Activated CD8-positive, alpha-beta memory T cell treated with anti-CD3 and anti-CD28 coated beads for 48 hours (primary cell): ENCODE measurements at places on chromosomes 2 and 18.

GRCh38 chr2:10830641-10831399 is 18.2 kb upstream of the PDIA6 start:
- DNase-seq, result no peak

- DNase-seq, result no peak
These were observed 458.0 kb downstream of the TGIF1 start for GRCh38 chr18:3907955-3908354.

- no peak for DNase-seq
These were observed 301.0 kb downstream of the GALR1 start for GRCh38 chr18:77550625-77551024.

GRCh38 chr18:8455661-8456614 is 153.3 kb upstream of the RAB12 start:
- DNase-seq, result no peak

DNA sequence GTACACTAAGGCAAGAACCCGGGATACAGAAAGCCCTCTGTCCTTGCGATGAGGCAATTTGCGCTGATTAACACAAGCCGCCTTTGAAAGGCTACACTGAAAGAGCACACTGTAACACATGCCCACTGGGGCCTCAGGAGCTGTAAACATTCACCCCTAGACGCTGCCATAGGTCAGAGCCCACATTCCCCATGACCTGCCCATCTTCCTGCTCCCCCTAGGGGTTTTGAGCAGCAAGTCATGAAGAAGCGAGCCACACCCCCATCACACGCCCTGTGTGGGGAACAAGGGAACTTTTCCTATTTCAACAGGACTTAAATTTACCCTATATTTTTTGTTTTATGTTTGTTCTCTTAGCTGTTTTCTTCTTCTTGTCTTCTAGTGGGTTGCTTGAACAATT is 47.8 kb upstream of the SLC4A10 start:
- peak; percentile 4 for DNase-seq

- DNase-seq, result no peak
These were observed 10.6 kb downstream of the DGUOK start for GRCh38 chr2:73937103-73937885.

DNA sequence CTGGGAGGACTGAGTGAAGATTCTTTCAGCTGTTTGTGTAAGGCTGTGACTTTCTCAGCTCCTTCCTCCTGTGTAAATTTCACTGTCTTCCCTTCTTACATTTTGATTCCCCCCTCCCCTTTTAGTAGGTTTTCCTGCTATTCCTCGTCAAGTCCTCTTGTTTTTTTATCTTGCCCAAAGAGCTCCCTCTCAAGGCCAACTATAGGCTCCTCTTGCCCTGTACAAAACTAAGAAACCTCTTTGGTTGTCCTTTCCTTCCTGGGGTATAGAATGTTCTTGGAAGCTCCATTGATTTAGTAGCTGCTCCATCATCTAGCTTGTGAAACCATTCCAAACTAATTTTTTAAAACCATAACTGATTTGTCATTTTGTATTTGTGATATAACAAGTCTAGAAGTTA is 7.3 kb downstream of the CCDC121 start:
- DNase-seq, result no peak

DNA sequence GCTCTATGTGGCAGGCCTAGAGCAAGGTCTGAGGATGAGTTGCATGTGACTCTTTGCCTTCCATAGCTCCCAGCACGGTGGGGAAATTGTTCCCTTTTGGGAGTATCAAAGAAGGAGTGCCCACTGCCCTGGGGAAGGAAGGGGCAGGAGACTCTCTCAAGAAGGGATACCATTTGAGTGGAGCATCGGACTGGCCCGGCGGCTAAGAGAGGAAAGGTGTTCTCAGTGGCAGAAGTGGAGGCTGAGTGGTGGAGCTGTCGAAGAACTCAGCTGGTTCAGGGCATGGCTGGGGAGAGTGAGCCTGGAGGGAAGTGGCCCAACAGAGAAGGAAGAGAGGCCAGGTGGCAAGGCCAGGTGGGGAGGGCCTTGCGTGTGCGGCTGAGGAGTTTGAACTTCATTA is 235.2 kb downstream of the DYSF start:
- no peak for DNase-seq

DNA sequence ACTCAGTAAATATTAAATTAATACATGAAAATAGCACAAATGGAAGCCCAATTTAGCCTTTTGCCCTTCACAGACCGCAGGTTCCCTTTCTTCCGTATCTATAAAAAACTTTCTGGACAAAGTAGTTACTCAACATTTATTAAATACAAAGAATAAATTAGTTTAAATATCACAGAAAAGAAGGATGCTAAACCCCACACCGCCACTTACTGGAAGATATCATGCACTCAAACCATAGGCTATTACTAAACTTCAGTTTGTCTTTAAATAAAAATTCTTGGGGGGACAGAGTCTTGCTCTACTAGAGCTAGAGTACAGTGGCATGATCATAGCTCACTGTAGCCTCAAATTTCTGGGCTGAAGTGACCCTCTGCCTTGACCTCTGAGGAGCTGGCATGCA is 120.7 kb upstream of the FHL2 start:
- no peak for DNase-seq

DNA sequence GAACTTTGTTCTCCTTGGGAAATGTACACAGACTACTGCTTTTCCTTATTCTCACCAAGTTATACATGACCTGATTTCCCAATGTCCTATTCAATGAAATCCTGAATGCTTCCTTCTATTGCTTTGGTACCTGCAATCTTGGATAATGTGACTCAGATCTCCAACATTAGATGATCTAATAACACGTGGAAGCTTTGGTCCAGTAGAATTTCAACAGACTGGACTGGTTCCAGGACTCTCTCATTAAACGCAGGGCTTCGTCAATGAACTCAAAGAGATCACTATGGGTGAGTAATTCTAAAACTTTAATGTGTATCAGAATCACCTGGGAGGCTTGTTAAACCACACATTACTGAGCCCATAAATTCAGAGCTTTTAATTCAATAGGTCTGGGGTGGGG is 413.6 kb upstream of the KCNH7 start:
- no peak for DNase-seq

DNA sequence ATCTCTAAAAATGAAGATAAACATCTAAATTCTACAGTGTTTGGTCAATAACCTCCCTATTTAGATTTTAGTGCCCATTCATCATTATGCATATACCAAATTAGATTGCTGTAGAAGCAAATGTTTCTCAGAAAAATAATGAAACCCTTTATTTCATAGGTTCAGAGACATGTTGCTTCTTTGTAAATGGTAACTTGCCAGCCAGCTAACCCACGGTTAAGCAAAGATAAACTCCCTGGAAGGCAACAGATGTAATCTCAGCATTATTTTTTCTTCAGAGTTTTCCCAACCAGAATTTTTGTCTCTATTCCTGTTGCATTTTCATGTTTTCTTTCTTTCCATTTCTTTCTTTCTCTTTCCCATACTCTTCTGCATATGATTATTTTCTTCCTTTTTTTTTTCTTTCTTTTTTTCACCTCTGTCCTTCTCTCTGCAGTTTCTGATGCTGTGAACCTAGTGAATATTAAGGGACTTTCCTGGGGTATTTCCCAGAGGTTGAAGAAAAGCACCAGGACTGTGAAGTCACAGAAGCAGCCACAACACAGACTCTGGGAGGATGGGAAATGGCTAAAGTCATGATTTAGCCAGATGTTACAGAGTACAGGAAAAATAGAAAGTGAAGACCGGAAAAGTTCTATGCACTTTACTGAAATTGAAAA is 50.0 kb upstream of the DSG1 start:
- no peak for DNase-seq

DNA sequence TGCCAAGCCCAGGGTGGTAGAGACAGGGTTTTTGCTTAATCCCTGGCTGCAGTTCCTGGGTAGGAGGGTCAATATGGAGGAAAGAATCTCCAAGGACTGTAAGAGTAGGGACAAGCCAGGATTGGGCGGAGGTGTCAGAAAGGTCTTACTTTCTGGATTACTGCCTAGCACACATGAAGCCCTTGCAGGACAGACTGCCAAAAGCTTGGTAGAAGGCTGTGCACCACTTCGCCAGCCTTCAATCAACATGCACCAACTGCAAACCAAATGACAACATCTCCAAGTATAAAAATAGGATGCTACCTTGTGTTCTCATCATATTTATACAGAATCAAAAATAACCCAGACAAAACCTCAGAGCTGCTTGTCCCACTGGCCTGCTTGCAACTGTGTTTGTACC is 3.7 kb downstream of the ZNF142 start:
- DNase-seq, result no peak

DNA sequence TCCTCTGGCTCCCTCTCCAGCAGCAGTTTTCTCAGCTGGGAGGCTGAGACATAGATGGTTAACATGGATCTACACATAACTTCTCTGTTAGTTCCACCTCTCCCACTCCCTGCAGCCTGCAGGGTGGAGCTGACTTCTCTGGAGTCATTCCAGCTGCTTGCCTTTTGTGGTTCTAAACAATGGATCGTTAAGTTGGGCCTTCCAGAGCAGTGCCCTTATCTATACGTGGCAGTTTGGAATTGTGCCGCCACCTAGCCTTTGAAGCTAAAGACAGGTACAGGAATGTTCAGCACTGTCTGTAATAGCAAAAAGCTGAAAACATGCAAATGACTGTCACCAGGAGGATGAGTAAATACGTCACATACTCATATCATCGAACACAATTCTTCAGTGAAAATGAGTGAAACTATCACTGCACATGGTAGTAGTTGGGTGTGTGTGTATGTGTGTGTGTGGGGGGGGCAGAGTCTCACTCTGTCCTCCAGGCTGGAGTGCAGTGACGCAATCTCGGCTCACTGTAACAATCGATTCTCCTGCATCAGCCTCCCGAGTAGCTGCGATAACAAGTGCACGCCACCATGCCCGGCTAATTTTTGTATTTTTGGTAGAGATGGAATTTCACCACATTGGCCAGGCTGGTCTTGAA is 50.3 kb downstream of the SH2D6 start:
- DNase-seq, result no peak

GRCh38 chr2:99399063-99399462 is 61.9 kb downstream of the EIF5B start:
- DNase-seq, result no peak

DNA sequence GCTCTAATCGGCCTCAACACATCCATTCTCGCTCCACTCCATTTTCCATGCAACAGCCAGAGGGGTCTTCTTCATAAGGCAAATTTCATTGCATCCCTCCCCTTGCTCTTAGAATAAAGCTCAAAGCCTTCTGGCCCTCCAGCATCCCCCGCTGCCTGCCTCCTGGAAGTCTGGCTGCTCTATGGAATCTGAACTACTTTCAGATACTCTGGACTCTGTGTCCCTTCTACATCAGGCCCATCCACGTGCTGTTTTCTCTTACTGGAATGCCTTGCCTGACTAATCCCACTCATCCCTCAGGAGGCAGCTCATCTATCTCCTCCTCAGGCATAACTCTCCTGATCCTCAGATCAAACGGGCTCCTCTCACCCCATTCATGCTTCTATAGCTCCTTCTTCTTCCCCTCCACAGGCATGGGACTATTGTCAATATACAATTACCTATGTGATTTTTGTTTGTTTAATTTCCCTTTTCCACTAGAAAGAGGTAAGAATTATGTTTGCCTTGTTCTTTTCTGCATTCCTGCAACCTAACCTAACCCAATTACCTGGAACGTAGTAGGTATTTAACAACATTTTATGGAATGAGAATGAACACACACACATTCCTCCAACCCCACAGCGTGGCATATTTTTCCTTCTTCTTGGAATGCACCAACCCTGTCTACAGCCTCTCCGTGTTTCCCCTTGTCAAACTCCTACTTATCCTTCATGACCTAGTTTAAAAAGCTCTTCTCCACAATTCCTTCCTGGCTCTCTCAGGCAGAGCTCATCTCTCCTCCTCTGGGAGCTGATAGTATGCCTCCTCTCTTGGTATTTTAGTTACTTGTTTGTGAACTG is 49.5 kb downstream of the LBH start:
- no peak for DNase-seq

DNA sequence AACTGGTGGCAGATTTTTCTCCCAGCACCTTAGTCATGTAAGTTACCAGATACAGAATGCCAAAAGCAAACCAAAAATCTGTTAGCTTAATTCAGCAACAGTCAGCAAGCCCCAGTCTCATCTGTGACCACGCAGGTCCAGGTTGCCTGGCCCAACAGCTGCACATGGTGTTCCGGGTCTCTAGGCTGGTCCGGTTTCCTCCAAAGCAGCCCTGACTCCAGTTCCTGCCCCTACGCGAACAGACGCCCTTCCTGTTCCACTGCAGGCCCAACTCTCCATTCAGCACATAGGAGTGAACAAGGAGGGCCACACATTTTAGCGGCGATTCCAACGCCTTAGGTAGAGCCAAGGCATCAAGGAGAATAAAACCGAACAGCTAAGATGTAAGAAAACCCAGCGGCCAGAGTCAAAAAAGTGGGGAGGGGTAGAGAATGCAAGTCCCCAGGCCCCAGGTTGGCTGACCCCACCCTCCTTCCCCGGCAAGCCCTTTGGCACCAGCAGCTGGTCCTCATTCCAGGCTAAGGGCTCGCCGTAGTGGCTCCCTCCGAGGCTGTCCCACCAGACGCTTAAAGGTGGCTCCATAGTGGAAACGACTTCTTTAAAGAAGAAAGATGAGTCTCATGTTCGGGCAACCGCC is 1.5 kb downstream of the STK25 start:
- DNase-seq, result no peak
